ENCODE measurements at places on chromosomes 3 and 15.

- DNase-seq = no peak
Measured at GRCh38 chr3:48463703-48464102, 17.2 kb downstream of the ATRIP start.

DNA sequence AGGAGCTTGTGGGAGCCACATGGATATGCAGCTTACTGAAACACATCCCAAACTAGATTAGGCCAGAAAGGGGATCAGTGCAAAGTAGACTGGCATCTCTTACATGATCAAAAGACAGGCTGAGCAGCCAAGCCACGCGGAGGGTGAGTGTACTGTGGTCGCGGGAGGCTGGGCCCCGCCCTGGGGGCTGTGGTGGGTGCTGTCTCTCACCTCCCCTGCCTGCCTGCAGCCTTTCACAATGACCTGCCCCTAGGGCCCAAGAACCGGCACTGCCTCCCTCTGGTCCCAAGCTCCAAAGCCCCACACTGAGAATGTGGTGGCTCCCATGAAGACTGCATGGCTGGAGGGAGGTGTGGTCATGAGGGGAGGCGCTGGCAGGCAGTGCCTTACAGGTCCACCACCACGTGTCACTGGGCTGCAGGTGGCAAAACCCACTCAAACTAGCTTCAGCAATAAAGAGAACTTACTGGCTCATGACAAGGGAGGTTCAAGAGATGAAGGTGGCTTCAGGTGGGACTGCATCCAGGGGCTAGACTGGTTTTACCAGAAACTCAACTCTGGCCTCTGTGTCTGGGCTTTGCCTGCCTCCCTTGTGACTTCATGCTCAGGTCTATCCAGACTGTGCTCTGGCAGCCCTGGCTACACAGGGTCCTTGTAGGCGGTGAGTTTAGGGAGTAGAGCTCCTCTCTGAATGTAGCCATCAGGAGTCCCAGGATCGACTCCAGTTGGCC lies 27.4 kb upstream of the PLXND1 start:
- DNase-seq = no peak

- DNase-seq = no peak
Measured at GRCh38 chr3:72890166-72890925, 2.5 kb downstream of the GXYLT2 start.

DNA sequence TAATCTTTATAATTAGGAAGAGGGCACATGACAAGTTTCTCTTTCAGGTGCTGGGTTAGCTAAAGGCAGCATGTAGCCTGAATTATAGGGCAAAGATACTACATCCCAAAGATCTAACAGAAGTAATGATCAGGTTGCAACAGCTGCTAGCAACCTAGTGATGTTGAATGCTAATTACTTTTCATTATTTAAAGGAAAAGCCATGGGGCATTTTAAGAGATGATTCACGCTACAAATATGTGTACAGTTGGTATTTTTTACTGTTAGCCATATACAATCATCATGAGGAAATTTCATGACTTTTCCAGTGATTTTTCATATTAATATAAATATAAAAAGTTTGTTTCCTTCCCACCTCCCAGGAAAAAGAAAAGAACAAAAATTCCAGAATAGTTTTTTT lies 43.0 kb downstream of the NEK10 start:
- DNase-seq = no peak

DNA sequence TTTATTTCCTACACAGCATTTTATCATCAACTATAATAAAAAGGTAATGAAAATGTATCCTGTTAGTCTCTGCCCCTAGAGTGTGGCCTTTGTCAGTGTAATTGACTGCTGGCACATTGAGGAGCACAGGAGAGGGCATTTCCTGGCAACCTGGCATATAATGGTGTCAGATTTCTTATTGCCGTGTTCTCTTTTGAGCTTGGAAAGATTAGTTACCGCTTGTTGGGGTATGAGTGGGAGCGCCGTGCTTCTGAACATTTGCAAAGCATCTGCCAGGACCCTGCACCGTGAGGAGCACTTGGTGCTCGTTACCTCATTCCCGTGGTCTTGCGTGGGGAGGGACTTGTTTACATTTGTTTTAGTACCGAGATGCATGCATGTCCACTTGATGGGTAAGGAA lies 124.4 kb downstream of the PTPRG start:
- DNase-seq = no peak

GRCh38 chr3:21839176-21839575 lies 88.2 kb upstream of the ZNF385D start:
- DNase-seq = no peak

GRCh38 chr3:48473617-48473952 lies 27.0 kb downstream of the ATRIP start:
- no peak for DNase-seq

DNA sequence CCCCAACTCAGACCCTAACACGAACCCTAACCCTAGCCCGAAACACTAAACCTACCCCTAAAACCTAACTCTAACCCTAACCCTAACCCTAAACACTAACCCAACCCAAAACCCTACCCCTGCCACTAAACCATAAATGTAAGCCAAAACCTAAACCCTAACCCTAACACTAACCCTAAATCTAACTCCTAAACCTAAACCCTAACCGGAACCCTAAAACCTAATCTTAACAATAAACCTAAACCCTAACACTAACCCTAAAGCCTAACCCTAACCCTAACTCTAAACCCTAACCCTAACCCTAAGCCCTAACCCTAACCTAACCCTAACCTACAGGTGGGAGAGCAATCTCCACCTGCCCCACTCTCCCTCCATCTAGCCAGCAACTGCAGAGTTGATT lies 152.3 kb downstream of the OR4M2 start:
- DNase-seq = no peak

DNA sequence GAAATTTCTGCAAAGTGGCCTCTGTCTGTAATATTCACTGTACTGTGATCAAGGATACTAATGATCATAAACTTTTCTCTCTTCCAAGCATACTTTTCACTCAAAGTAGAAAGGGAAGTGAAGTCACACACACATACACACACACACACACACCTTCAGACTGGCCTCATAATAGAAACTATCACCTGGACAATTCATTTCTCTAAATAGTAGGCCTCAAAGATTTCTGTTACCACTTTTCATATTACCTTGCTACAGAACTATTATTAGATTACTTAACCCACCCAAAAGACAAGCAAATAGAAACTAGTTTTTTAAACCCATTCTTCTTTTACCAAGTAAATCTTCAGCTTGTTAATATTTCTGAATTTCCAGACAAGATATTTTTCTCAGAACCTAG lies 12.2 kb downstream of the CPB1 start:
- DNase-seq = no peak

- no peak for DNase-seq
Measured at GRCh38 chr15:68186671-68187397, 18.3 kb downstream of the CALML4 start.

DNA sequence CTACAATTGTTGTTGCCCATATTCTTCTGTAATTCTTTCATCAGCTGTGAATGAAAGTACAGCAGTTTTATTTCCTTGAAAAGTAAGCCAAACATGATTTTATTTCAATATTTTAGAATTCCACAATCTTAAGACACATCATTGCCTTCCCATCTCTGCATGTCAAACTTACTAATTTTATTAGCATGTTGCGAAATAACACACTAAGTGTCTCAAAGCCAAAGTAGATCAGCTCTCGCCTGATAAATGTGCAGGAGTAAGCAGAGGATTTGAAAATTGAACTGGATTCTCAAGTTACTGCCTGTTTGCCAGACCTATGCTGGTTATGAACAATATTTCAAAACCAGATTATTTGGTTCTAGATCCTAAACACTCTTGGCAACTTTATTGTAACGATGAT lies 25.7 kb downstream of the TGFBR2 start:
- no peak for DNase-seq

- no peak for DNase-seq
Measured at GRCh38 chr15:42688301-42688700, 48.6 kb downstream of the CDAN1 start.

DNA sequence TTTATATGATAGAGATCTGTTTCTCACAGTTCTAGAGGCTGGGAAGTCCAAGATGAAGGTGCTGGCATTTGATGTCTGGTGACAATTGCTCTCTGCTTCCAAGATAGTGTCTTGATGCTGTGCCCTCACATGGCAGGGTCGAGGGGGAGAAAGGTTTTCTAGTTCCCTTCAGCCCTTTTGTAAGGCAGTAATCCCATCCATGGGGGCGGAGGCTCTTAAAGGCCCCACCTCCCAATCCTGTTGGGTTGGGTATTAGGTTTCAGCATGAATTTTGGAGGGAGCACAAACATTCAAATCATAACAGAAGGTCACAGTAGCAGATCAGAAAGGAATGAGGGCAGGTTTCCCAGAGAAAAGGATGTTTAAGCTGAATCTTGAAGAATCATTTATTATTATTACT lies 601.7 kb upstream of the ZNF717 start:
- no peak for DNase-seq

GRCh38 chr15:50166216-50166615 lies 15.8 kb upstream of the SLC27A2 start:
- DNase-seq = no peak

DNA sequence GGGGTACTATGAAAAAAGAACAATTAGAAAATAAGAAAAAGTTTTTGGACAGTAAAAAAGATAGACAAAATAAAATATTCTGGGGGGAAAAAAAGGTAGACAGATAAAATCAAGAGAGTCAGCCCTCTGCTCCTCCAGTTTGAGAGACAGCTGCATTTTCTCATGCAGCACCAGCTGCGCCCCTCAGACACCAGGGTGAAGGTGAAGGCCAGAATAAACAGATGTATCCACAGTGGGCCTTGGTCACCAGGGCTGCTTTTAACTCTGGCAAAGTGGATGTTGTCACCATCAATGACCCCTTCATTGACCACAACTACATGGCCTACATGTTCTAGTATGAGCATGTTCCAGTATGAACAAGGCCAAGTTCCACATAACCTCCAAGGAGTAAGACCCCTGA lies 13.9 kb upstream of the RNF7 start:
- no peak for DNase-seq

DNA sequence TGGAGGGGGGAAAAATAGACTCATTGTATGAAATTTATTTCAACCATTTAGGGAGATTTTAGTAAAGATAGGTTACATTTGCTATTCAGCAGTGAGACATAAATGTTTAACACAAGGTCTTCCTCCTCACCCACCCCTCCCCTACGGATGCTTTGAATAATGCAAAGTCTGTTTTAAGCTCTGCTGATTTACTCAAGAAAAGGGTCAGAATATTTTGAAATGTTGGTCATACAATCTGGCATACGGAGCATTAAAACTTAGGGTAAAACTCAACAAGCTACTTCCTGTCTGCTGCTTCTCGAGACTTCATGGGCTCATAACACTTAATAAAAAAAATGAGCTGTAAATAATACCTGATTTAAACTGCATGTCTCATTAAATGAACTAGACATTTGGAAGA lies 156.3 kb downstream of the WNT5A start:
- no peak for DNase-seq

DNA sequence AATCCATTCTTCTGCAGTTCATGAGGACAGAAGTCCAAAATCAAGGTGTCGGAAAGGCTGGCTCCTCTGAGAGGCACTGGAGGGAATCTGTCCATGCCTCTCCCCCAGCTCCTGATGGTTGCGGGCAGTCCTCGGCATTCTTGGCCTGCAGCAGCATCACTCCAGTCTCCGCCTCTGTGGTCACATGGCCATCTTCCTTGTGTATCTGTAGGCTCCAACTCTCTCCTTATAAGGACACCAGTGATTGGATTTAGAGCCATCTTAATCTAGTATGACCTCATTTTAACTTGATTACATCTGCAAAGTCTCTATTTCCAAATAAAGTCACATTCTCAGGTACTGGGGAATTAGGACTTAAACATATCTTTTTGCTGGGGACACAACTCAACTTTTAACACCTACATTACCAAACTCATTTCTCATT lies 56.0 kb upstream of the FLNB start:
- DNase-seq = no peak

DNA sequence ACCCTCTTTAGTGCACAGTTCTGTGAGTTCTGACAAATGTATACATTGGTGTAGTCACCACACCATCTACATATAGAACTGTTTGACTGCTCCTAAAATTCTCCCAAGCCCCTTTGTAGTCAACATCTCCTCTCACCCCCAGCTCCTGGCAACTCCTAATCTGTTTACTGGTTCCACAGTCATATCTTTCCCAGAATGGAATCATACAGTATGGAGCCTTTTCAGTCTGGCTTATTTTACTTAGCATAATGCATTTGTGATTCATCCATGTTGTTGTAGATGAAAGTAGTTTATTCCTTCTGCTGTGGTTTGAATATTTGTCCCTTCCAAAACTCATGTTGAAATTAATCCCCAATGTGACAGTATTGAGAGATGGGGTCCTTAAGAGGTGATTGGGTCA lies 41.6 kb upstream of the CCDC174 start:
- DNase-seq = no peak

- DNase-seq = no peak
Measured at GRCh38 chr15:40239693-40240618, 1.1 kb downstream of the PAK6 start.

DNA sequence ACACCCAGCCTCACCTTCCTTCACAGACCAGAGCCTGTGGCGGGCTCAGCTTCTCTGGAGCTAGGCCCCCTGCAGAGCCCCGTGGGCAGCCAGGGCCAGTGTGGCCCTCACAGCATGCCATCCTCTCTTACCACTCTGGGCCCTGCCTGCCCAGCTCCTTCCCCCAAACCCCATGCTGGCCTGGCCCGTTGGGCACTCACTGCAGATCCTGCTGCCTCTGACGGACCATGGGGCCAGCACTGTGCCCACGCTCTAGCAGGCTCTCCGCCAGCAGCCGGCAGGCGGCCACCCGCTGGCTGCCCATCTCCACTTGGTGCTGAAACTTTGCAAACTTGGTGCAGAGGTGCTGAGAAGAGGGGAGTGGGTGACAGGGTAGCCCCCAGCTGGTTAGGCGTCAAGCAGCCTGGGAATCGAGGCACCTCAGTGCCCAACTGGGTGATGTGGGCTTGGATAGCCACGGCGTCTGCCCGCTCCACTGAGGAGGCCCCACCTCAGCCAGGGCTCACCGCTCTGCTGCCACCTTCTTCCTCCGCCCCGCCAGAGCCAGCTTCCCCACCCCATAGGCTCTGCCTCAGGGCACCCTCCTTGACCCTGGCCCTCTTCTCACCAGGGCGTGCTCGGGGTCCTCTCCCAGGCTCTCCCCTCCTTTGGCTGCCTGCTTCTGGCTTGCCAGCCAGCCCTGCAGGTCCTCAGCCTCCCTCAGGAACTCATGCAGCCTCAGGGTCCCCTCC lies 22.5 kb downstream of the SPTBN5 start:
- no peak for DNase-seq

GRCh38 chr3:18199757-18200156 lies 225.4 kb downstream of the SATB1 start:
- DNase-seq = no peak

- DNase-seq = no peak
Measured at GRCh38 chr15:34815836-34816235, 20.5 kb upstream of the ACTC1 start.

GRCh38 chr3:123158899-123159390 lies 42.8 kb upstream of the SEC22A start:
- no peak for DNase-seq

All from NAMALWA (cell line).